Lower lobe of right lung (tissue), 2 donors: ENCODE measurements at places on chromosomes 13 and 19. TPM values are rescaled to one million over a fixed set of nuclear protein-coding genes. Genes with fewer than 3 reads are reported as not detected.

DNA sequence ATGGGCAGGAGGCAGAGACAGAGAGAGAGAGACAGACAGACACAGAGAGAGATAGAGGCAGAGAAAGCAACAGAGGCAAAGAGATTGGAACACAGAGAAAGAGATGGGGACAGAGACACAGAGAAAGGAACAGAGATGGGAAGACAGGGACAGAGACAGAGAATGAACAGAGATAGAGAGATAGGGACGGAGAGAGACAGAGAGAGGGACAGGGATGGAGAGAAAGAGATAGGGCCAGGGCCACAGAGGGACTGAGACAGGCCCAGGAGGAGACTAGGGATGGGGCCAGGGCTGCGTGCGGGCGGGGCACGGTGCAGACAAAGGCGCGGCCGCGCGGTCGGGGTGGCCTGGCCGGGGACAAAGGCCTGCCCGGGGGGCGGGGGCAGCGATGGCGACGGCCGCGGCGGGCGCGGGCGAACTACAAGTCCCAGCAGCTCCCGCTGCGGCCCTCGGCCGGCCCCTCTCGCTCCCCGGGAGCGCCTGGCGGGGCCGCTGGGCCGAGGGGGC lies at the start of gene ZNF358:
Gene ZNF358, plus strand, starts transcription at position 459 of the 507 bp plus-strand sequence. CDS start 3,140 bp downstream, outside the sequence.
- peak; percentile 85 for DNase-seq

DNA sequence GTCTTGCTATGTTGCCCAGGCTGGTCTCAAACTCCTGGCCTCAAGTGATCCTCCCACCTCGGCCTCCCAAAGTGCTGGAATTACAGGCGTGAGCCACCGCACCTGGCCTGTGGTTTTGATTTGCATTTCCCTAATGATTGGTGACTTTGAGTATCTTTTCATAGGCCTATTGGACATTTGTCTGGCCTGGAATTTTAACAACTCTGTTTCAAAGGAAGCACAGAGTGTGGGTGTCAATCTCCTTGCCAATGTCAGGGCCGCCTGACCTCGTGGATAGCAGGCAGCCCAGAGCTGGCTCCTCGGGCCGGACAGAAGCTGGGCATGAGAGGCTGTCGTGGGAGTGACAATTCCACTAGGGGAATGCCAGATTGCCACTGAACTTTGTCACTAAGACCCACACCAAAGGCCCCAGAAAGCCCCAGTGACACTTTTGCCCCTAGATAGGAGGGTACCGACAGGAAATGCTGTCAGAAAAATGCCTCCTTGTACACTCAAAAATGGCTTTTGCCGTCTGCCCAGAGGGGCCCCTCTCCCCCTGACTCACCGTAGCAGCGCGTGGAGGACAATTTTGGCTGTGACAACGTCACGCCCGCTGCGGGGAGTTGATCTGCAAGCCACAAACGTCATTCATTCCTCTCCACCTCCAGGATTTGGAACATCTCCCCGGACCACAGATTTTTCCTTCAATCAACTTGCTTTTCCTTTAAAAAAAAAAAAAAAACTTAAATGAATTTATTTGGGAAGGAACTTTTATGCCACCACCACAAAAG lies 11.7 kb upstream of the ADGRE5 start:
- DNase-seq = no peak

GRCh38 chr19:18607226-18608101 lies 865 bp upstream of the CRLF1 start:
- DNase-seq = no peak

GRCh38 chr13:93620181-93620765 lies 393.7 kb downstream of the GPC6 start:
- no peak for DNase-seq

DNA sequence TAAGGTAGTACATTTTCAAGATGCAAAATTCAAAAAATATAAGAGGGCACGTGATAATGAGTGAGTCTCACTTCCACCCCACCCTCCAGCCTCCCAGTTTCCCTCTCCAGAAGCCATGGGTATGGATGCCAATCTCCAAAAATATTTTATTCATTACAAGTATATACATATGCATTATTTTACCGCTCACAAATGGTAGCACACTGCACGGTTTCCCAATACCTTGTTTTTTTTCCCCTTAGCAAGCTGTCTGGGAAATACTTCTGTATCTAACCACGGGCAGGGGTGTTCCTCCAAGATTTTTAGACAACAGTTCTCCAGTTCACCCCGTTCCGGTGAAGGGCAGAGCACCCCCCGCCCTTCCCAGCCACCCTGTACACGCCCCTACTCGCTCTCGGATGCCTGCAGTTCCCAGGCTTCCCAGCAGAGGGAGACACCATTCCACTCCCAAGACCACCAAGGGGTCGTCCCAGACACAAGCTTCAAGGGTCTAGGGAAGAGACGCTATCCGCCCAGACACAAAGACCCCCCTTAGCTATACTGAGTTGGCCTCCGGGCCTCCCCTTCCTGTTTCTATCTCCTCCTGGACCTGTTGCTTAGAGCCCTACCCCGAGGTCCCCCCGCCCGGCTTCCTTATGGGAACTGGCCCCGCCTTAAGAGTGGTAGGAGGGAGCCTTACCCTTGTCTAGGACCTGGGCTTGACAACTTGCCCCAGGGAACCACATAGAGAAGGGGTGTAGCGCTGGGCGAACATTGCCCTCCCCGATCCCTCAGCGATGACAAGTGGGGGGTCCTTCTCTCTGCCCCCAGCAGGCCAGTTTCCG lies 1.1 kb upstream of the FXYD3 start:
- peak; percentile 80 for DNase-seq

- DNase-seq = no peak
Observed at GRCh38 chr13:99041788-99042187, 63.9 kb upstream of the DOCK9 start.

ZNF563 gene
- 2.3 TPM for total RNA-seq

- DNase-seq = no peak
Observed at GRCh38 chr19:15733895-15734294, 3.9 kb upstream of the OR10H3 start.

DNA sequence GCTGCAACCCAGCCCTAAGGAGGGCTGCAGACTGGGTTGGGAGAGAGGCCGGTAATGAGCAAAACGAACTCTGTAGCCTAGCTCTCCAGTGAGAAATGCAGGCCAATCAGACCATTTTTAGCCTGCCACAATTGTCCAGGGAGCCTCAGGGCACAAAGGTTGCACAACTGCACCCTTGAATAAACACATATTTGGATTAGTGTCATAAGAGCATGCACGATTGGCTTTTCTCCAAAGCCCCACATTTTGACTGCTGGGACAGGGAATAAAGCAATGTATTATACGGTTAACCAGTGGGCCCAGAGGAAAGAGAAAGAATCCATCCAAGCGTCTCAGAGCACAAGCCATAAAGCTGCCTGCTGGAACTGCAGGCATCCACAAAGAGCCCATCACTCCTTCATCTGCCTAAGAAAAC lies 729.4 kb upstream of the SGCG start:
- DNase-seq = no peak

GRCh38 chr19:44647144-44647543 lies 3.4 kb downstream of the PVR start:
- DNase-seq = peak; percentile 37

- DNase-seq = peak; percentile 84
Observed at GRCh38 chr19:48351341-48351752, 12.4 kb downstream of the TMEM143 start.

MYH14 gene
- 113 TPM for total RNA-seq

ATP8B3 gene
- 2.1 TPM for total RNA-seq

PEAK3 gene
- total RNA-seq = 7.5 TPM

DZIP1 gene
- 9.0 TPM for total RNA-seq

- DNase-seq = no peak
Observed at GRCh38 chr13:76048675-76049375, 412.7 kb downstream of the LMO7 start.

DNA sequence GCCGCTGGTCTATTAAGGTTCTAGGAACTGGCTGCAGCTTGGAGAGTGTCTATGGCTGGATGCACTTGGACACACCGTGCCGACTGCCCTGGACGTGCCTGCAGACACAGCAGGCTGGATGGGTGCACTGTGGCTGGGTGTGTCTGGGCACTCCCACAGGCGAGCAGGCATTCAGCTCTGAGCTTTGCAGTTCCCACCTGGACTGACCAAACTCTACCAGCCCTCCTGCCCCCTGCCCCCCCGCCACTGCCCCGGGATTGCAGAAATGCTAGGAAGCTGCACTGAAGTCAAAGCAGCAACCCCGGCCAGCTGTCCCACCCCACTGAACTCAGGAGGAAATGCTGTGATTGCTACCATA lies 7.0 kb upstream of the LRP3 start:
- peak; percentile 43 for DNase-seq

GAPDHS gene
- not detected for total RNA-seq

MIA gene
- 1.7 TPM for total RNA-seq

GRCh38 chr13:63542770-63543169 lies 2127.1 kb upstream of the PCDH20 start:
- no peak for DNase-seq

MRPS12 gene
- 25.9 TPM for total RNA-seq

- DNase-seq = peak; percentile 51
Observed at GRCh38 chr13:29936051-29936813, 85.8 kb upstream of the UBL3 start.

ANKRD24 gene
- total RNA-seq = 1.9 TPM

BEST2 gene
- total RNA-seq = not detected

GRCh38 chr13:30466358-30466714 lies 600 bp upstream of the HMGB1 start:
- no peak for DNase-seq

GRCh38 chr19:49150944-49151243 lies 4.3 kb downstream of the HRC start:
- DNase-seq = no peak

DNA sequence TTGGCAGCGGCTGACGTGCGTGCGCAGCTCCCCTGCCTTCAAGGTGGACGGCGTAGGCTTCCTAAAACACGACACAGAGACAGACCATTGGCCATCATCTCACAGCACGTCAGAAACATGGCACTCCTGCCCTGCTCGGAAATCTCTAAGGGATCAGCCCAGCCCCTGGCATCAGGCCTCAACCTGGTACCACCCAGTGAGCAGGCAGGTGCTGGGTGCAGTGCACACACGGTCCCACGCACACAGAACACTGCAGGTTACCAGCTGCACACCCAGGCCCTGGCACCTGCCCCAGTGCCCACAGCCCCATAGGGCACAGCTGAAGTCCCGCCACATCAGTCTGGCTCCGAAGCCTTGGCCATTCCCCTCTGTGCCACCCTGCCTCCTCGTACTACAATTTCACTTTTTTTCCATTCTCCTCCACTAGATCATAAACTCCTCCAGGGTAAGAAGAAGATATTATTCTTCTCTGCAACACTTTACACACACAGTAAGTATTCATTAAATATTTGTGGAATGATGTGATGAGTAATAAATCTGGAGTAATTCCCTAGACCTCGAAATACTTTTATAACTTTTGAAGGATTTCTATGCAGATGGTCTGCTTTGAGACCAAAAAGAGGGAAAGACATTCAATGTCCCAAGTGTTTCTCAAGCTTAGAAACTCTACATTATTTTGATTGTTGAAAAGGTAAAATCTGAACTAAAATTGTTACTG lies 156.4 kb downstream of the COL4A1 start:
- no peak for DNase-seq

SH3GL1 gene
- total RNA-seq = 44.3 TPM
